ENCODE measurements at places on chromosomes 13 and 19. TPM values are rescaled to one million over a fixed set of nuclear protein-coding genes. Genes with fewer than 3 reads are reported as not detected.

Gene LEUTX
- polyA plus RNA-seq, result not detected

Gene CAMSAP3
- polyA plus RNA-seq, result 0.78 TPM

Gene CYP4F3
- 0.15 TPM for polyA plus RNA-seq

Gene LTBP4
- 2.0 TPM for polyA plus RNA-seq

Gene MYADM
- polyA plus RNA-seq, result 13.6 TPM

Gene TUBA3C
- polyA plus RNA-seq, result not detected
